Vagina (tissue), 2 donors: ENCODE measurements at places on chromosomes 2 and 18.

DNA sequence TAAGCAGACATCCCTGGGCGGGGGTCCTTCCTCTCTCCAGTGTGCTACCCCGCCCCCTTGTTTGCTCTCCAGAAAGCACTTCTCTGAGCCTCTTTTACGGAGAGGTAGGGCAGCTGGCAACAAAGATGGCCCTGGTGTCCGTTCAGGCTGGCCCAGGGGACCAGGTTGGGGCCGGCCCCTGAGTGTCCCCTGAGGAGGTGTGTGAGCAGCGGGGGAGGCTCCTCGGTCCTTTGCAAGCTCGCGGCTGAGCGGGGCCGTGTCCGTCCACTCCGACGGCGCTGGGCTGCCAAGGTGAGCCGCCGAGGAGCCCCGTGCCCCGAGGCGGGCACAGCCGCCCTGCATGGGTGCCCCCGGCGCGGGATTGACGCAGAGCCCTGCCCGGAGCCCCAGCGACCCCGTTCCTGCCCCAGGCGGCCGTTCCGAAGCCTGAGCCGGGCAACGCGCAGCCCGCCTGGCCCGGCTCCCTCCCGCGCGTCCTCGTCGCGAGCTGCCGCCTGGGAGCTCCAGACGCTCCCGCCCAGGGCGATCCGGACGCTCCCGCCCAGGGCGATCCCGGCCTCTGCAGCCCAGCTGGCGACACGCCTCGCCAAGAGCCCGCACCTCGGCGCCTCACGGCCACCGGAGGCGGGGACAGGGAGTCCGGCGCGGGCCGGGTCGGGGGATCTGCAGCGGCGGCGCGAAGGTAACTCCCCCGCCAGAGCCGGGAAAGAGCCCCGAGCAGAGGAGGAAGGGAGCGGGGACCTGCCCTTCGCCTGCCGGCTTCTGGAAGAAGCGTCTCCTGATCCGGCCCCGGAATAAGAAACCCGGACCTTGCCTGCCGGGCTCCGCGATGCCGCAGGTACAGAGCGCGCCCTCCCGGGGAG, at the start of gene PROKR1:
Gene PROKR1 (plus strand): TSS at position 569 of the 863 bp plus-strand sequence. CDS start 2,243 bp downstream, outside the sequence.
- no peak for DNase-seq

DNA sequence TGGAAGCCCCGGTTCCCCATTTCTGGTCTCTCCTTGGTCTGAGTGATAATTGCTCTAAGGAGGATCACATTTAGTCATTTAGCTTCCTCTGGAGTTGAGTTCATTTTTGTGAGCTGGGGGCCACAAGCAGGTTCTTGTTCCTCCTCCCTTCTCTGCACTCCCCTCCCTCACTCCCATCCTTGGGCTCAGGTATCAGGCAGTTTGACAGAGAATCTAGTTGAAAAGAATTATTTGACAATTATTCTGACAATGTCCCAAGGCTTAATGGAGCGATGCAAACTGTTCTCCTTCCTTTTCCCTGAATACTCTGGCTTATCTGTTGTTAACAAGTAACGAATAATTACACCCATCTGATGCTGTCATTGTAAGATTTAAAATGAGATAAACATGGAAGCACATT, 61.5 kb downstream of the SERPINB8 start:
- DNase-seq, result no peak

GRCh38 chr2:192124571-192124970, 70.2 kb downstream of the TMEFF2 start:
- no peak for DNase-seq

- DNase-seq, result no peak
Measured at GRCh38 chr2:101794141-101794540, 96.6 kb downstream of the MAP4K4 start.

GRCh38 chr2:226971084-226971483, 135.2 kb downstream of the RHBDD1 start:
- no peak for DNase-seq

DNA sequence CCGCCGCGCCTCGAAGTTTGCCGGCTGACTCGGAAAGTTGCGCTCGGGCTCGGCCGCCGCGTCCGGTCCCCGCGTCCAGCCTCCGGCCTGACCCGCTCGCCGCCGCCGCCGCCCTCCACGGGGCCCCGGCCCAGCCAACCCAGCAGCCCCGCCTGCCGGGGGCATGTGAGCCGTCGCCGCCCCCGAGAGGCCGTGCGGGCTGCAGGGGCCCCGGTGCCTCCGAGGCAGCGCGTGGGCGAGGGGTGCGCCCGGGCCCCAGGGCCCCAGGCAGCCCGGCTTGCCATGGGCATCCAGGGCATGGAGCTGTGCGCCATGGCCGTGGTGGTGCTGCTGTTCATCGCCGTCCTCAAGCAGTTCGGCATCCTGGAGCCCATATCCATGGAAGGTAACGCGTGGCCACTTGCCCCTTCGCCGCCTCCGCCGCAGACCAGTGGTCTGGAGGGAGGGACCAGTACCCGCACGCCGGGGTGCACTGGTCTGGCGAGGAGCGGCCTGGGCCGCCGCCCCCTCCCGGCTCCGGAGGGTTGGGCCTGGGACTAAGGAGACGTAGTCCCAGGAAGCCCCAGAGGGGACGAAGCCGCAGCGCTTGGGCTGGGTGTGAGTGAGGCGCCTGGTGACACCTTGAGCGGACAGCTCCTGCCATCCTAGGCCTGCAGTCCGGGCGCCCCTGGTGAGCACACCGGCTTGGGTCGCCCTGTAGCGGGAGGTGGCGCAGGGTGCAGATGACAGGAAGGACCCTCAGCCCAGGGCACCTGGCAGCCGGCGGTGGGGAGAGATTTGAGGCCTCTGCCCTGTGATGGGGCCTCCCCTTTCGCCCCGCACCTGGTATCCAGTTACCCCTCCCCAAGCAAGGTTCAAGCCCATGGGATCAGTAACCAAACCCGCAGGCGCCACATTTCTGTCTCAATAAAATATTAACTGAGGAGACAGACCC, 49.9 kb downstream of the KCNIP3 start:
- no peak for DNase-seq

- no peak for DNase-seq
Measured at GRCh38 chr18:5998907-5999306, 103.6 kb upstream of the TMEM200C start.

GRCh38 chr18:43049021-43049420, 66.5 kb downstream of the RIT2 start:
- DNase-seq, result no peak

DNA sequence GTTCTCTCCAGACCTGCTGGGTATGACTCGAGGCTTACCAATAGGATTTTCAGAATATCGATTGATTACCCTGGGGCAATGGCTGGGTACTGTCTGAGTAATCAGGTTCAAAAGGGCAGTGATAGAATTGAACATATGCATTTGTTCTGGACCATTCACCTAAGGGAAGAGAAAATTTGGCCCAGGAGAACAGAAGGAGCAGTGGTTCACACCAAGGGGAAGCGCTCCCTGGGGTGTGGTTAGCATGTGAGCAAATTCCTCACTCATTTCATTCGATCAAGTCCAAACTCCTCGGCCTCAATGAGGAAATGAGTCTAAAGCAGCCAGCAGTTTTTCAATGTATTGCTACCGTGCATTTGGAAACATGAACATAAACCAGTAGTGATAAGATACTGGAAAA, 55.6 kb downstream of the CYP26B1 start:
- no peak for DNase-seq

DNA sequence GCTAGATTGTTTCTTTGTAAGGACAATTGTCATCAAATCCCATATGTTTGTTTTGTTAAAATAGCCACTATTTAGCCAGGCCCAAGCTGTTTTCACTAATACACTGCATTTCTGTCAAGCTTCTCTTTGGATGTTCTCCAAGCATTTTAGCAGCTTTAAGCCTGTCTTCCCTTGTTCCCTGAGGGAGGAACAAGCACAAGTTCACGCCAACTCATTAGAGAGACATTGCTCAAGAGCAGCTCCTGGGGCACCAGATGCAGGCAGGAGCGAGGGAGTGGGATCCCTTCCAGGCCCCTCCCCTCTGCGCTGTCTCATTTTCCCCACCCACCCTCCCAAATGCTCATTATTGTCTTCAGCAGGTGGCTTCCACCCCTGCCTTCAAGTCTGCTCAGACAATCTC, 32.6 kb upstream of the PPP3R1 start:
- no peak for DNase-seq

DNA sequence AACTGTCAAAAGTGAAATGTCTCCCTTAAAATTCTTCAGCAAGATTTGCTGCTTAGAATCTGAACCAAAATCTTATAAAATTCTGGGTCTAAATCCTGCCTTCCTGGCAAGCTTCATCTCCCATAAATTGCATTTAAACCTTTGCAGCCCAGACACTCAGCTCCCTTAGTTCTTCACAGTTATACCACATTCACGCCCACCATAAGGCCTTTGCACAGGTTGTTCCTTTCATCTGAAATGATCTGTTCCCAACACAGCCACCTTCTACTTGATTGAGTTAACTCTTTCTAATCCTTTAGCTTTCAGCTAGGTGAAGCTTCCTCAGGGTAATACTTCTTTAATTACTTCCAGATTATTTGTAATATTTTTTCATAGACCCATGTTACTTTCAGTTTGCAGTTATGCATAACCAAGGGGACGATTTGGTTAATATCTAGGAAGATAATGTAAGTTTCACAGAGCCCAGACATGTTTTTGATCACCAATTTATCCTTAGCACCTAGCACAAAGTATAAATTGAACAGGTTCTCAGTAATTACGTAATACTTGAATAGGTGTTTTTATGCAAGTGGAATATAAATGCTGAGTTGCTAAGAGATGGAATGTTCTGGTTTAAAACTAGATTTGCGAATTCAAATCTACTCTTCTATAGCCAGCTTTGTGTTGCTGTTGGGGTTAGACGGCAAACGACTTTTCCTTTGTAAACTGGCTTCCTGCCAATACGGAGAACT, 779.7 kb upstream of the PKDCC start:
- no peak for DNase-seq

- no peak for DNase-seq
Measured at GRCh38 chr2:37326285-37326684, 1.7 kb upstream of the PRKD3 start.

DNA sequence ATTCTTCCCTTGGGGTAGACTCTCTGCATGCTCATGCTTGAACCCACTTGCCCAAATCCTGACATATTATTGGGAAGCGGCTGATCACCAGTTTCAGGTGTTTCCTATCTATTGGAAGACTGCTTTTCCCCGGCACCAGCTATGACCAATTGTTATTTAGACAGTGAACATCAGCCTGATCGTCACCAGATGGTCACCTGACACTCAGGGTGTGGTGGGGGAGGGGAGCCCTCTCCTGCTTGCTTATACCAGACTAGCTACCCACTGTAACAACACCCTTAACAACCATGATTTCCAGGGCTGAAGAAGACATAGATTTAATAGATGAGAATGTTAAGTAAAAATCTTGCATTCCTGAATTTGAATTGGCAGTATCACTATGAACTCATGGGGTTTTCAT, 44.3 kb downstream of the RBM43 start:
- DNase-seq, result no peak

DNA sequence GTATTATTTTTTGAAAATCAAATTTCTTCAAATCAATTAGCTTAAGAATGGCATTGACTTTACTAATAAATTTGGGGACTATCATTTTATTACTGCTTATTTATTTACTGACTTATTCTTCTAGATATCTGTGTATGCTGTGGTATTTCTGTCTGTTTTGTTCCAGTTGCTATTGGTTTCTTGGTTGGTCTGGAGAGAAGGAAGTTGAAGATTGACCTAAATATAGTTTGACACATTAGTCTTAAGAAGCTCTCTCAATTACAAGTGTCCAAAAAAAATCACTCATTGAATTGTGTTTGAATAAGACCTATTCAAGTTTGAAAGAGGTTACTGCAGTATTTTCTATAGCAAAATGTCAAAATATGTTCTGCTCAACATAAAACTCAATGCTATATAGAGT, 153.3 kb upstream of the KYNU start:
- DNase-seq, result no peak

DNA sequence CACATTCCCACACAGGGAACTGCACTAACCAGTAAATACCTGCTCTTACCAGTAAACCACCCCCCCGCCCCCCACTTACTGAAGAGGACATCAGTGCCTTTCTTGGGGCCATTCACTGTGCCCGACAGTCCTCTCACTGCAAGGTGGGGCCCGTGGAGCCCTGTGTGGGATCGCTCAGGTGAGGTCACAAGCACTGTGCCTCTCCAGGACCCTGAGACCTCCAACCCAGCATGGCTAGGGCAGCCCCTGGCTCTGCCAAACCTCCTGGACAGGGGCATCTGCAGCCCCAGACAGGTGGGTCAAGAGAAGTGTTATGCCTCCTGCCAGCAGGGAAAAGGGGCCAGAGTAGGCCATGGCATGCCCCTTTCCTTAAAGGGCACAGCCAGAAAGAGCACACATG, 6.7 kb upstream of the NEURL3 start:
- peak; percentile 64 for DNase-seq

- no peak for DNase-seq
Measured at GRCh38 chr2:113228991-113229716, 49.6 kb downstream of the PAX8 start.

GRCh38 chr2:112728378-112729175, 7.8 kb downstream of the NT5DC4 start:
- no peak for DNase-seq

DNA sequence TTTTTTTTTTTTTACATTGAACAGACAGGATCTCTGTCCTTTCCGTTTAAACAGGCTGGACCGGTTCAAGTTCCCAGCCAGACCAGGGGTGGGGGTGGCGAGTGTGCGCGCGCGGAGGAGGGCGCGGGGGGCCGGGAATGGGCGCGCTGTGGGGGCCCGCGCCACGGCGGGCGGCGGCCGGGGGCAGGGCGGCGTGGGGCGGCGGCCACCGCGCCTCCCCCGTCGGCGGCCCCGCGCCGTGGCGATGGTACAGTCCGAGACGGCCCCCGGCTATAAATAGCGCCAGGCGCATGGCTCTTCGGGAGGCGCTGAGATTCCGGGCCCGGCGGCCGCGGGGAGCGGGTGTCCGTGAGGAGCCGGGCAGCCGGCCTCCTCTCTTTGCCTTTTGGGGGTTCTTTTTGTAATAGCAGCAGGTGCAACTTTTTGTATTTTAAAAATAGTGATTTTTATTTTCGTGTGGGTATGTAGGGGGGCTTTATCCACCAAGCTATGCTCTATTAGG, 430 bp upstream of the CELF4 start:
- DNase-seq, result no peak

- DNase-seq, result no peak
Measured at GRCh38 chr2:152245653-152246052, 70.1 kb upstream of the STAM2 start.

DNA sequence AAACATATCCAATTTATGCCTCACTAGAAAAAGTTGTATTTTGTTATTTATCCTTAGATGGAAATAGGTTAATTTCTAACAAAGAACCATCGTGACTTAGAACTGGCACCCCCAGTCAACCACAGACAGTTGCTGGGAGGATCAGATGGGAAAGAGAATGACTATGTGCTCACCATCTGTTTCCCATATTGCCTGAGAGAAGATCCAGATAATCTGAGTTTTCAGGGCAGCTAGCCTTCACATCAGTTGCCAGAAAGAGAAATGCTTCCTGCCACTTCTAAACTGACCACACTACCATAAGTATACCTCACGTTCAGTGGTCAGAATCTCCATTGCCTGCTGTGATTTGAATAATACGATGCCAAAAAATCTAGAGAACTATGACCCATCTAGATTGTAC, 28.4 kb upstream of the NEB start:
- no peak for DNase-seq

GRCh38 chr2:240514631-240515030, 43.2 kb downstream of the ANKMY1 start:
- DNase-seq, result peak; percentile 88

- no peak for DNase-seq
Measured at GRCh38 chr2:215681799-215682596, 246.1 kb upstream of the FN1 start.

GRCh38 chr2:197304556-197305011, 6.0 kb downstream of the ANKRD44 start:
- no peak for DNase-seq

- no peak for DNase-seq
Measured at GRCh38 chr18:79538635-79539034, 141.0 kb upstream of the CTDP1 start.

- DNase-seq, result no peak
Measured at GRCh38 chr2:131033786-131034121, 59.5 kb downstream of the FAM168B start.
